ENCODE measurements at places on chromosomes 5 and 9.

- DNase-seq = no peak
These were observed 1.6 kb downstream of the GOLGA2 start for GRCh38 chr9:128274245-128274644.

DNA sequence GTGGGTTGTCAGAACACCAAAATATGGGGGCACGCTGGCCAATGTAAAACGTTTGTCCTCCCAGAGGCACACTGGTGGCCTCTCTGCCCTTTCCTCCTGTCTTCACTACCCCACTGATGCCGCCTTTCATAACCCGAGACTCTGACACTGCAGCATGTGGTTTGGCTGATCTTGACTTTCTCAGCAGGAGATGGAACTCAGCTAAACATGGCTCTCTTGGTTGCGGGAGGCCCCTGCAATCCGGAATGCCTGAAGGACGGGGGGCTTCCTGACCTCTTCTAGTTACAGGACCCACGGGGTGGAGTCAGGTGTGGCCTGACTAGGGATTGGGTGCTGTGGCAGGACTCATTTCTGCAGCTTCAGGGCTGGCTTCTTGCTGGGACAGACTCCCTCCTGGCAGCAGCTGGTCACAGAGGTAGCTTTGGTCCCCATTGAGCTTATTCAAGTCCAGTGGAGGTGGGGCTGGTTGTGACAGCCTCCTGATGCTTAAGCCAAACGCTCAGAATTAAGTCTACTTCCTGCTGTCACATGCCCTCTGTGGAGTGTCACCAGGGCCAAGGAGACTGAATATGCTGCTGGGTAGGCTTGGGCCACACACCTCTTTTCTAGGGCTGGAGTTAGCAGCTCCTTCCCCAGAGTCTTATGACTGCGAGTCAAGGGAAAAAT lies 44.2 kb downstream of the NXNL2 start:
- no peak for DNase-seq

GRCh38 chr5:81194633-81195334 lies 38.3 kb upstream of the CKMT2 start:
- peak; percentile 32 for DNase-seq

GRCh38 chr5:173454736-173455598 lies 126.8 kb upstream of the STC2 start:
- no peak for DNase-seq

DNA sequence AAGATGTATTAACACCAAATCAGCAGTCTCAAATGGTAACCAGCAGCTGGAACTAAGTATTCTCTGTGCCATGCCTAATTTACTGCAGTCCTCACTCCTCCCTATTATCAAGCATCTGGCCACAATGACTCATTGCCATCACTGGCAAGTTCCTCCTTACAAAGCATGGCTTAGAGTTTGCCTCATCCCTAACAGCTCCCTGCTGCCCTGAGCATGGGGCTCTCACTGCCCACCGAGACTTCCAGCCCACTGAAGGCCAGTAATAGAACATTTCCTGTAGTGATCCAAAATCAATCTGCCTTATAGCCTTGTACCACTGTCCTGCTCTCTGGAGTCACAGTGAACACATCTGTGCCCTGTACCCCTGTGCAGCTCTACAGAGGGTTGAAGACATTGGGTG lies 211.9 kb upstream of the TRIM32 start:
- DNase-seq = no peak

DNA sequence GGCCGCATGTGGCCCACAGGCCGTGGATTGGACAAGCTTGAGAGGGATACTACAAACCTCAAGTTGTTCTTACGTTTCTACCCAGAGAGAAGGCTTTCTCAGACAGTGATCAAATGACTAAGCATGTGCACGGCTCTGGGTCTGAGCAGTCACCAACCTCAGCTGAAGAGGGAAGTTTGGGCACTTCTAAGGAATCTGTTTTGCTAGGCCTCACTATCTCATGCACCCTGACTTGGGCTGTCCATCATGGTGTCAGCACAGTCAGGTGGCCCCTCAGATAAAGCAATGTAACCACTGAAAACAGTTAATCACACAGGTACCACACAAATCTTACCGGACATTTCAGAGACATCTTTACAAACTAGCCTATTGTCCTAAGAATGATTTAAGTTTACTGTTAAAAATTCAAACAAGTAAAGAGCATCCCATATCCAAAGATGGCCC lies 24.6 kb downstream of the CSF2 start:
- no peak for DNase-seq

GRCh38 chr9:672851-673250 lies 168.6 kb upstream of the DMRT1 start:
- no peak for DNase-seq

- no peak for DNase-seq
These were observed 7.5 kb upstream of the SLC6A18 start for GRCh38 chr5:1217596-1218206.

DNA sequence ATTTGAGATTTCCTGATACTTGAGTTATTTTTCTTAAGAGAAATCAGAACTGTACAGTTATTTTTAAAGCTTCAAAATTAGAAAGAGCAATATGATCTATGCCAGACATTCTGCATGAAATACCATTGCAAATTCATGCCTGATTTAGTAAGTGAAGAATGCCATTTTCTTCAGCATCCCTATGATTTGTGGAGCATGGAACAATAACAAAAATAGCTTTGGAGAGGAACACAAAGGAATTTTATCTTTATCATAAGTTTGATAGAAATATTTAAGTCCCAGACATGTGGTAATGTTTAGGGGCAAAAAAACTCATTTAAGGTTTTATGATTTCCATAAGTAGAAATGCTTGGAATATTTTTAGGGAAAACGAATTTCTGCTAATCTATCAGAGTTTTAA lies 1863.4 kb downstream of the EFNA5 start:
- DNase-seq = no peak

DNA sequence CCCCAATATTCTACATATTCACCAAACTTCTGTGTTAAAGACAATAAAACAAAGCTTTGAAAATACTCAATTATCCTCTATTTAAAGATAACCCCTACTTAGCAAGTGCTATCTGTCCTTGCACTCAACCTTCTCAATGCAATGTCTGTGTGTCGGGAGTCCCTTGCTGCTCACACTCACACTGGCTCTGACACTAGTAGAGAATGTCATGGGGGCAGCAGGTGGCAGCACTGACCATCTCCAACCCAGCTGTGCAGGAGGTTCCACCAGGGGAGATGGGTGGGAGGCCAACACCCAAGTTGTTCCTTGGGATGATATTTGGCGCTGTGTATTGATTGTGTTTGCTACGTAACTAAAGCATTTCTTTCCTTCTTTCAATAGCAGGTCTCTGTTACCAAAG lies 59.4 kb upstream of the SIMC1 start:
- no peak for DNase-seq

DNA sequence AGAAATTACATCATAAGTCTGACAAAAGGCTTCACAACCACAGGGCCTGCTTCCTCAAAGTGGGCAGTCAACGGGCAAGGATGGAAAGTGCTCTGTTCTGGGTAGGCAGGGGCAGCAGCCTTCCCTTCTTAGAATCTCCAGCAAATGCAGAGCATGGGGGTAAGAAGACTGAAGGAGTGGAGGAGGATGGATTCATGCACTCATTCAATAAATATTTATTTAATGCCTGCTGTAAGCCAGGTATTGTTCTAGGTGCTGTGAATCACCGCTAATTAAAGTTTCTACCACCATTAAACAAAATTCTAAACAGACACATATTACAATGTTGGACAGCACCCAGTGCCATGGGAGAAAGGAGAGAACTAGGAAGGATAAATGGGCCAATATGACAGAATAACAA lies 195.6 kb downstream of the ELAVL2 start:
- DNase-seq = no peak

- DNase-seq = no peak
These were observed 58.8 kb downstream of the C9orf153 start for GRCh38 chr9:86200599-86201162.

DNA sequence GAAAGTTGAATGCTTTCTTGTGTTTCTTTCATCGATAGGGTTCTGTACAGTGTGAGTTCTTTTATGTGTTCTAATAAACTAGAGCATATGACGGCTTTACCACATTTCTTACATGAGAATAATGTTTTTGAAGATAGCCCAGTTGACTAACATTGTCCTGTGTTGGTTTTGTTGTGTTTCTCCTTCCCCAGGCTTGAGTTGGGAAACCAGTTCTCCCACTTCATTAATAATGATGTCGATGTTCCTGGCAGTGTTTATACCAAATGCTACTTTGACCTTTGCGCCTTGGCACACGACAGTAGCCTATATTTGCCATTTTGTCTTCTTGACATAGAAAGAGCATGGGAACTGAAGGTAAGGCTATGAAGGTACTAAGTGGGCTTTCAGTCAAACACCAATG lies 14.4 kb upstream of the ZNF782 start:
- no peak for DNase-seq

GRCh38 chr5:15344954-15345353 lies 155.0 kb upstream of the FBXL7 start:
- DNase-seq = no peak

DNA sequence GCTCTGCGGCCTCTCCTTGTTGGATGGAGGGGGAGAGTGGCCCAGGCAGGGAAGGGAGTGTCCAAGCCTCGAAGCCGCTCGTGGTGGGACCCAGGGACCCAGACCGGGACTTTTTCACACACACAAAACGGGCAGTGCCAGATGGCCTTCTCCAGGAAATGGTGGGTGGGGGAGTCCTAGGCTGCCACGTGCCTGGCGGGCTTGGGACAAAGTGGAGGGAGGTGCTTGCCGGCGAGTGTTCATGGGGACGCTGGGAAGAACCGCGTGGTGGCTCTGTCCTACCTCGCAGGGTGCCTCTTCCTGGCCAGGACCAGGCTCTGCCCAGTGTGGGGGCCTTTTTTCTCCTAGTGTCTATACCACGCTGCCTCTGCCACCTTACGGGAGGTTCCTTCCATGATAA lies 155.0 kb upstream of the COL5A1 start:
- no peak for DNase-seq

DNA sequence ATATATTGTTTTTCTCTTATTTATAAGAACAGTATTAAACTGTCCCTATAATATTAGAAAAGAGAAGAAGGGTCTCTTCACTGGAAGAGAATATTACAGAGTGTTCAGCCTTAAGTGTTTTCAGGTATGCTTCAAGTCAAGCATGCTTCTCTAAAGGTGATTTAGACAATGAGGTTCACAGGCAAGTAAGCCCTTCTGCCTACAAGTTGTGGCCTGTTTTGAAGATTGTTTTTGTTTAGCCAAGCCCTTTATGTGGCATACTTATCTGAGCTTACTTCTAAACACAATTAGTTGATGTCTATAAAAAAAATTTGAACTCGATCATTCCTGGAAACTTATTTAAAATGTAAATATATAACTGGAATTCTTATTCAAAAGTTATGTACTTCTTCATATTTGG lies 343.8 kb upstream of the CDH18 start:
- no peak for DNase-seq

- DNase-seq = no peak
These were observed 102.6 kb downstream of the PDE4D start for GRCh38 chr5:59790776-59791475.

DNA sequence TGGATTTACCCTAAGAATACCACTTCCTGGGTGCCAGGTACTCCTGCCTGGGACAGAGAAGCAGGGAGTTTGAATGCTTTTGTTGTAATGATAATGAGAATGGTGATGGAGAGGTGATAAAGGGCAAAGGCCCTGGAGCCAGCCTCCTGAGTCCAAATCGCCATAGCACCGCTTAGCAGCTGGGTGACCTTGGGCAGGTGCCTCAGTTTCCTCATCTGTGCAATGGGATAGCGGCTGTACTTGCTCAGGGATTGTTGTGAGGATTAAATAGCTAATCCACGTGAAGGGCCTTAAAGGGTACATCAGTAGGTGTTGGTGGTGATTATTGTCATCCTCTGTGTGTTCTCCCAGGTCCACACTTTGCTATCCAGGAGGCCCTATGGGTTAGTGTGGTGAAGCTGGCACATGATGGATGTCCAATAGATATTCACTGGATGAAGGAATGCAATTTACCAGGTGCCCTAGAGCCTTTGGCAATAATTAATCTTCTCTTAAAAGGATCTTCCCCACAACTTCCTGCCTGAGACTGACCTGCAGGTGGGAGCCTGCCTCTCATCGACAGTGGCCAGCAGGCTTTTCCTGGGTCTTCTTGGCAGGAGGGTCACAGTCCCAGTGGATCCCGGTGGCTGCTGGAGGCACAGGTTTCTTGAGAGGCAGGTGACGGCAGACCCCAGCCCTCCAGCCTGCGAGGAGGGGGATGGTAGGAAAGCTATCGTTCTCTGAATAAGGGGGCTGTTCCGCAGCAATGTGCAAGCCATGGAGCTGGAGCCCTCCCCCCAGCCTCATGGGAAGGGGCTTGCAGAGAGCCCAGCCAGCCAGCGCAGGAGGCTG lies 160.2 kb downstream of the MACROH2A1 start:
- DNase-seq = no peak

DNA sequence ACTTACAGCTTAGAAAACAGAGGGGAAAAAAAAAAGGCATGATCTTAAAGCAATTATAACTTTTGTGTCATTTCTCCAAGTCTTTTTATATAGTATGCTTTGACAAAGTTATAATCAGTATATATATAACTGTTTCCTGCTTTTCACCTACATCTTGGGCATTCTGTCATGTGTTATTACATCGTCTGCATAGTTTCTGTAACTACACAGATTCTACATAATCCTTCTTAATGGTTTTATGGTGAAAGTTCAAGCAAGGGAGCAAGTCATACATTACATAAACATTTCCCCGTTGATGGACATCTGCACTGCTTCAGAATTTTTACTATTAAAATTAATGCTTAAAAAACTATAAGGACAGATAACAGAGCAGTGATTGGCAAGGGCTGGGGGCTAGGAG lies 12.1 kb downstream of the FEM1C start:
- no peak for DNase-seq

- no peak for DNase-seq
These were observed 7.8 kb downstream of the PDE8B start for GRCh38 chr5:77218263-77218662.

DNA sequence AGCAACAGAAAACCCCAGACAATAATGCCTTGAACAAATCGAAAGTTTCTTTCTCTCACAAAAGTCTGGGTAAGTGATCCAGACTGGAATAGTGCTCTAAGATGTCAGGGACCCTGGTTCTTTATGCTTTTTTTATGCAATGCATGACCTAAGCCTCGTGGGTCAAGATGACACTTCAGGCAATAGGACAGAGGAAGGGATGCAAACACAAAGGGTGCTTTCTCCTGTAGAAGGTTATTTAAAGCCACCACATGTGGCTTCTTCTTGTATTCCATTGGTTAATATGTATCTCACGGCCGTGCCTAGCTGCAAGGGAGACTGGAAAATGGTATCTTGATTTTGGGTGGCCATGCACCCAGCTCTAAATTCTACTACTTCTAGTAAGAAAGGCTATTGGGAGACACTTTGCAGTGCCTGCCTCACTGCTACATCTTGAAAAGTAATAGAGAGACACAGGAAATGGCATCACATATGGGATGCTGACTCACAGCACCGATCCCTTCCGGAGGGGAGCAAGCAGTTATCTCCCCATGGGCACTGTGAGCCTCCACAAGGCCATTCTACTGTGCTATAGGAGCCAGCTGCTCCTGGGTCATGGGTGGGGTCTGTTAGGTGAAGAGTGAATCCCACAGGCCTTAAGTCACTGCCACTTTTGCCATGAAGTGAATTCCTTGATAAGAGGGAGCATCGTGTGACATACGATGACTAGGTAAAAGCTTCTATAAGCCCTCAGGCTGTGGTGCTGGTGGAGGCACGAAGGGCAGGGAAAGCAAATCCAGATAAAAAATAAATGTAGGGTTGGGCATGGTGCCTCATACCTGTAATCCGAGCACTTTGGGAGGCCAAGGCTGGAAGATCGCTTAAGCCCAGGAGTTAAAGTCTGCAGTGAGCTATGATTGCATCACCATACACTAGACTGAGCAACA lies 32.5 kb upstream of the RAB14 start:
- no peak for DNase-seq

Measured in activated gamma-delta T cell (primary cell).